ENCODE measurements at places on chromosomes 3 and 15.

DNA sequence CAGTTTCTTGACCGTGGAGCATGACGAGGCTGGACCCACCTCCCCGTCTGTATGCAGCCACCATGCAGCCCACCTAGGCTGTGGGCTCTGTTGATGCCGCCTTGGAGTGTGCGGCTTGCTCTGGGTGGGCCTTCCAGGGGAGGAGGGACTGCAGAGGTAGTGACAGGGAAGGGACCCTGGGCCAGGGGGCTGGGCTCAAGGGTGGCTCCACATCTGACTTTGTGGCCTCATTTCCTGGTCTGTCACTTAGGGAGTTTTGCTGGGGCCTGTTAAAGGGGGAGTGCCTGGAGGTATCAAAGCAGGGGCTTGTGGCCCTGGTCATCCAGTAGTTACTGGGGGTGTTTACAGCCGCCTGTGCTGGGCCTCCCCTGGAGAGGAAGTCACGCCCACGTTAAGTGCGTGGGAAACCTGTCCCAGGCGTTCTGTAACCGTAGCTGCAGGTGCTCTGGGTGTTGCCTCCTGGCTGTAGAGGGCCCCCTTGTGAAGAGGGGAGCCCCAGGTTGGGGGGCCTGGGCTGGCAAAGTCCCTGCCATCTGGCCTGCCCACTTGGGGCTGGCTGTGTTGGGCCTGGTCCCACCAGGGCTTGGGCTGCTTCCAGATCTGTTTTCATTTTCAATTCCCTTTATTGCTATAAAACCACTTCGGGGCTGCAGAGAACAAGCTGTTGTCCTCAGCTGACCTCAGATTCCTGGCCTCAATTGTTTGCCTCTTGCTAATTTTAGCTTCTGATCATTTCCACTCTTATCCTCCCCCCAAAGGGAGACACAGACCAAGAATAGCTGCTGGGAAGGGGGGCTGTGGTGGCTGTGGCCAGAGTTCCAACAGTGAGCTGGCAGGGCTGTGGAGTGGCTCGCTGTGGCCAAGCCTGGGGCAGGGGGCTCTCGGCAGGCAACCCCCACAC, 26.5 kb downstream of the KLF13 start:
- no peak for DNase-seq

GRCh38 chr3:197926418-197926817, 23.6 kb upstream of the RPL35A start:
- DNase-seq: no peak

DNA sequence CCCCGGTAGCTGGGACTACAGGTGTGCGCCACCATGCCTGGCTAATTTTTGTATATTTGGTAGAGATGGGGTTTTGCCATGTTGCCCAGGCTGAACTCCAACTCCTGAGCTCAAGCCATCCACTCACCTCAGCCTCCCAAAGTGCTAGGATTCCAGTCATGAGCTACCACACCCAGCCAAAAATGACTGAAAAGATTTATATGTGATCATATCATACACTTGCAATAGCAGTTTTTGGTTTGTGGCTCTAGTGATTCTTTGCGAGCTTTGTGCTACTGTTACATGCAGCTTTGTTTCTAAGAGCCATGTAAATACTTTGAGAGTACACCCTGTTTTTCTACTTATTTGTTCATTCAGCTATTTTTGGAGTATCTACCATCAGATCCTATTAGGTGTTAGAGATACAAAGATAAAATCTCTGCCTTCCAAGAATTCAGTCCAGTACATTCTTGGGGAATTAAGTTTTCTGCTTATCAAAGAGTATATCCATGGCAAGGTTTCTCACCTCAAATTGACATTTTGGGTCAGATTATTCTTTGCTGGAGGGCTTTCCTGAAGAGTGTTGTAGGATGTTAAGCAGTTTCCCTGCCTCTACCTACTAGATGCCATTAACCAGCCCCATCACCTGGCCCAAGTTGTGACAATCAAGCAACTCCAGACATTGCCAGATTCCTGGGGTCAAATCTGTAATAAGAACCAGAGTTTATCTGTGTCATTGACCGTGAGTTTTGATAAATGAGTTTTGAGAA, 15.0 kb downstream of the SNAP23 start:
- DNase-seq: no peak

- no peak for DNase-seq
Observed at GRCh38 chr15:60346077-60346476, 51.7 kb downstream of the ANXA2 start.

- DNase-seq: no peak
Observed at GRCh38 chr15:90686435-90687218, 30.5 kb upstream of the BLM start.

DNA sequence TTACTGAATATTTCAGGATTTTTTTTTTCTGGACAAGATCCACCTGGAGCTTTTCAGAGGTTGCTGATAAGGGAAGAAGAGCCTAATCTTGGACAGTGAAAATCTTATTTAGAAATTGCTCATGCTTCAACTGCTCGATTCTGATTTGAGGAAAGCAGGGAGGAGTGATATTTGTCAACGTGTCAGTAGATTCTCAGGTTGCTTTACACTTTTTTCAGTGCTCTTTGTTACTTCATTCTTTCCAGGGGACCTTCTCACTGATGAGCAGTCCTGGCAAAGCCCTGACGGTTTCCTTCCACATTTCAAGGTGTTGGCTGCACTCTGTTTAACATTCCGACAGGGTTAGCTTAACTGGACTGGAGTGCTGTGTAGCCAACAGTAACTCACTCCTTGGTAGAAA, 24.1 kb upstream of the RARB start:
- no peak for DNase-seq

DNA sequence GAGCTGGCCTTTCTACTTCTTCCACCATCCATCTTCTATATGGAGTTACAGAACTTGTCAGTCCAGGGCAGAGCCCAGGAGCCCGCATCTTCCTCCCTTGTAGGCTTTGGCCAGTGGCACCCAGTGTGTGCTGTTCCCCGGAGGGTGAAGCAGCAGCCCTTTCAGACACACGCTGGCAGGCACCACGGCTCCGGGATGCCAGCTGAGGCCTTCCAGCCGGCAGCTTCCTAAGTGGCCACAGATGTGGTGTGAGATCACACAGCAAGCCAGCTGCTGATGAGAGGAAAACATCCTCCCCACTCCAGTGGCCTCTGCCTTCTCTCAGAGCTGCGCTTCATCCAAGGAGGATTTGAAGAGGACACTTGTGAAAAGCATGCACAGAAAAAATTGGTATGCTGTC, 24.1 kb downstream of the CRABP1 start:
- DNase-seq: no peak

DNA sequence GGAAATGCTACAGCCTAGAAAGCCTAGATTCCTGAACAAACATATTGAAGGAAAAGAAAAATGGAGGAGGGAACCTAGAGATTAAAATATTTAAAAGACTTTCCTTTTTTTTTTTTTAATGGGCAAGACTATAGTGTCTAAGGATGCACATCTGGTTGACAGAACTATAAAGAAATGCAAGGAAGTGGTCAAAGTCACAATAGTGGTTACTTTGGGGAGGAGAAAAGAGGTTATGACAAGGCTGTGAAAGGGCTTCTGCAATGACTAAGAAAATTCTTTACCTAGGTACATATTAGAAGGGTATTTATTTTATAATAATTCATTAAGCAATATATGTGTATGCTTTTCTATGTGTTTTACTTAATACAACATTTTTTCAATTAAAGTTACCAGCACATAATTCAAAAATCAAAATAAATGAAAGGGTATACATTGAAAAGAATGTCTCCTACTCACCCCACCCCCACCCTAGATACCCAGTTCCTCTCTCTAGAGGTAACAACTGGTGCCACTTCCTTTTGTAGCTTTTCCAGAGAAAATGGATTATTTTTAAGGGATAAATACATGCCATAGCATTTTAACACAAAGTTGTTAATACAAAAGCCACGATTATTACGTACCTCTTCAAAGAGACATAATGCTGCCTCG, 70.1 kb downstream of the HERC1 start:
- DNase-seq: no peak

GRCh38 chr15:29680465-29681165, 141.7 kb downstream of the TJP1 start:
- no peak for DNase-seq

DNA sequence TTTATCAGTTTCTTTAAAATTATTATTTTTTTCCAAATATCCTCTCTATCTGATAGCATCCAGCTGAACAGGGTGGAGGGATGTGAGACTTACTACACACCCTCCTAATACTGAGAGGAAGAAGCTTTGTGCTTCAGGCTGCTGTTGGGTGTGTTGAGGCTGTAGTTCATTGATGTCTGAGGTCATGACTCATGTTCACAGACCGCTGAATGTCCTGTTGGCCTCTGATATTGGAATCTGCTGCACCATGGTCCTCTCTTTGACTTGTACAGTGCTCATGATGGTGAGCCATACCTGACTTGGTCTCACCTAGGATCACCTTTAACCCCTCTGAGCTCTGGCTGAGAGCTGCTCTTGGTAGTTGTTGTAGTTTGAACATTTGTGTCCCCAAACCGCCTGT, 302.9 kb downstream of the SATB1 start:
- no peak for DNase-seq

DNA sequence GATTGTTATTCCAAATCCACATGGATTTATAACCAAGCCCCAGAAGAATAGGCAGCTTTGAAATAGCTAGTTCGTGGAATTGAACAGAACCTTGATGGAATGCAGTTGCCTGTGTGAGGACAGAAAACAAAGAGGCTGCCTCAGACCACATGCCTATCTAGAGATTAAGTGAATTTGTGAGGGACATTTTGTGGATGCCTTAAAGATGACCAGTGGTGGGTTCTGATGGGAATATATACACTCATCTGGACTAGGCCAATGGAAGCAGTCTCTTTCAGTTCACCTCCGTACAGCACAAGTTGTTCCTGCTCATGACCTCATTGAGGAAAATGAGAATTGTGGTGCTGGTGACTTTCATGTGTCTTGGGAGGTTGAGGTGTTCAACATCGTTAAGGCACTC, 63.2 kb upstream of the PYDC2 start:
- no peak for DNase-seq

Measured in stimulated activated CD8-positive, alpha-beta memory T cell treated with anti-CD3 and anti-CD28 coated beads, Interleukin-15, amount 100 ng/mL, for 4 hours (primary cell).